LHCN-M2 (cell line): ENCODE measurements at places on chromosomes 16 and 17. TPM values are rescaled to one million over a fixed set of nuclear protein-coding genes. Genes with fewer than 3 reads are reported as not detected.
A peak's percentile ranks its signal among the peaks of the same experiment; 100 is the strongest.

DNA sequence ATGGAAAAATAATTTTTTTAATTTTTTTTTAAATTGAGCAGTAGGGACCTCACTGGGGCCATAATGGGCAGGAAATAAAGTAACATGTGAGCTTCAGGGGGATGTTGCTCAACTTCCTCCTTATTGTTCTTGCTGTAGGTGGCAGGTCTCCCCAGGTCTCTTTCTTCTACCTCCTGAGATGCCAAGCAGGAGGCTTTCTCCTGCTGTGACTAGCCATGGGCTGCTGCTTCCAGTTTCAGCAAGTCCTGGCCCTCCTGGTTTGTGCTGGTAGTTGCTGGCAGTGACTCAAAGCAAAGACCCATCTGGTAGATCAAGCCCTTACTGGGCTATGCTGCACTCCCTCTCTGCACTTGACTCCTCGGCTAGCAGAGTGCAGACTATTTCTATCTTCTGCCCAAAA, 2.3 kb downstream of the DPEP2NB start:
- DNase-seq: no peak

GRCh38 chr16:25020112-25020631, 5.0 kb upstream of the ARHGAP17 start:
- peak; percentile 67 for DNase-seq

DNA sequence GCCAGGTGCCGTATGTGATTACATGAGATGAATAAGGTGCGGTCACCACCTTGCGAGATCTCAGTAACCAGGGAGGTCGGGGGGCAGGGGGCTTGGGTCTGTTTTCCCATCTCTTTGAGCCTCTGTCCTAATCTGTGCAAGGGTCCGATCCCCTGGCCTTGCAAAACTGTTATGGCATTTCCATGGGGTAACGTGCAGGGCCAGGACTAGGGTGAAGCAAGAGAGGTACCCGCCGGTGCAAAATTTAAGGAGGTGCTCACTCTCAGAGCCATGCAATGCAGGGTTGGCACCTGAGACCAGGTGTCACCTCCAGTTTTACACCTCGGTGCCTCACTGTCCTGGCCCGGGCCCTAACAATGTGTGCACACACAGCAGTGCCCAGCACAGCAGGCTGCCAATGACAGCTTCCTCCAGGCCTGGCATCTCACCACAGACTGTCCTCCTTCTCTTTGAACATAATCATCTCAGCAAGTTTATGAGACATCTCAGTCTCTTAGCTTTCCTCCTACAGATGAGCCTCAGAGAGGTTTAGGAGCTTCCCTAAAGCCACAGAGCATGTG, 43.6 kb downstream of the C16orf95 start:
- DNase-seq: no peak

- peak; percentile 21 for DNase-seq
Measured at GRCh38 chr17:59790910-59791309, 83.5 kb downstream of the VMP1 start.

DNA sequence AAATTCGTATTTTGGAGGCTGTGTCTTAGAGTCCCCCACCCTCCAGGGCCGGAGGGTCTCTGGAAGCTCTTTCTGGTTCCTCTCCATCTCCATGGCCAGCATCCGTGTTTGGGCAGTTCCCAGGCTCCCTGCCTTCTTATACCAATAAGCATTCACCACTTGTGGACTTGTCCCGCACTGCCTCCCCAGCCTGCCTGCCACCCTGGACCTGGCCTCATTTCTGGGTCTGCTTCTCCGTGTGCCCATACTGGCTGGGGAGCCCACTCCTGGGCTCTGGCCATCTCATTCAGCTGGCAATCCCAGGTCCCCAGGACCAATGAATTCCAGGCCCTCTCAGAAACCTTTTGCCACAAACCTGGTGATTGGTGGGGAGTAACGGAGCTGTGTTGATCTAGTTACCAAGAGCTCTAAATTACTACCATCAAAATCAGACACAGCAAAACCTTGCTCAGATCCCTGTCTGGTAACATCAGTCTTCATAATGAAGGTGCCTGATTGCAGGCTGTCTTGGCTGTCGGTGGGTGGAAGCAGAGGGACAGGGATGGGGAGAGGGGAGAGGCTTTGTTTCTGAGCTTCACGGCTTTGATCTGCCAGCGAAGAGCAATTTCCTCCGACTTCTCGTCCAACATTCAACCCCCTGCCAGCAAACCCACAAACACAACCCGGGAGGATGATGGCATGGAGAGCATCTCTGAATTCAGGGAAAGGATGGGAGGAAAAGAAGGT, 27.7 kb upstream of the CRHR1 start:
- no peak for DNase-seq

DNA sequence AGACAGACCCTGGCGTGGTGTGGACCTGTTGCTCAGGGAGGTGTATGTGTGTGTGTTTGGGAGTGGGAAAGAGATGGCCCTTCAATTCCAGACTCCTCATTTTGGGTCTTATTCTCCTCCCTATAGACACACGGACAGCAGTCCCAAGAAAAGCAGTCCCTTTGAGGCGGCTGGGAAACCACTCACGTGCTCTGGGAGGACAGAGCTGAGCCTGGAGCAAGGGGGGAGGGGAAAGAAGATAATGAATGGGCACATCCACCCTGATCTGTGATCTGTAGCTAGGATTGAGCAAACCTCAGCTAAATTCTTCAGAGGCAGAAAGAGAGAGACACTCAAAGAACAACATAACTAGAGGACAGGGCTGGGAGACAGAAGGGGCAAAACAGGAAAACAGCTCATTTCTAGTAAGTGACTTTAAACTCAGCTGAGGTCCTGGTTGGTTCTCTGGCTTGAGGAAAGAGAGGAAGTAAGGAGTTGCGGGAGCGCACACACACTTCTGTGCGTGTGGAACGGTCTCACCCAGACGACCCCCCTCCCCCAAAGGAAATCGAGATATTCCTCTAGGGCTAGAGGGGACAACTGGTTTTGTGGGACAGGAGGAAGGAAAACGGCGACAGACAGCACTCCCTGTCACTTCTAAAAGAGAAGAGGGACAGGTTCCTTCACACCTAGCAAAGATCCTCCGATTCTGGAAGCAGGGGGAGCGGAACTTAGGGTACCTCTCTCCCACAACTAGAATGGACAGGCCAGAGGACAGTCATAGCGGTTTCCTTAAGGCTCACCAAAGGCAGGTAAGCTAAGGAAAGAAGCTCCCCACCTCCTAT, 658 bp downstream of the RAB5C start:
- no peak for DNase-seq

- peak; percentile 37 for DNase-seq
Measured at GRCh38 chr16:24723663-24724062, 5.8 kb upstream of the TNRC6A start.

GRCh38 chr17:59011975-59012374, 94.7 kb downstream of the TRIM37 start:
- no peak for DNase-seq

- DNase-seq: no peak
Measured at GRCh38 chr16:76346210-76346609, 69.0 kb downstream of the CNTNAP4 start.

DNA sequence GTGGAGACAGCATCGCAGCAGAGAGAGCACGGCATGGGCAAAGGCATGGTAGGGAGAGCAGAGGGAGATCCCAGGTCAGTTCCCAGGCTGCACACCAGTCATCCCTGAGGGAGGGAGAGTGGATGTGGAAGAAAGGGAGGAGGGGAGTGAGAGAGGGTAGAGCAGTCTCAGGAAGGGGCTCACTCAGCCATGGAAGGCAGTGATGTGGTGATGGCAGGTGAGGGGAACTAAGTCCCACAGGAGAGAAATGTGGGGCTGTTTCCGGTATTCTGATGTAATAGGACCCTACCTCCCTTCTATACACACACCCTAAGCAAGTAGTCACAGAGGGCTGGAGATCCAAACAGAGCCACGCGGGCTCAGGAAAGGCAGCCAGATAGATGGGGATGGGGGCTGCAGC, 500.3 kb upstream of the CDH11 start:
- no peak for DNase-seq

GRCh38 chr17:39223907-39224777, 1.6 kb downstream of the STAC2 start:
- DNase-seq: no peak

GRCh38 chr17:82255402-82255972, 18.0 kb downstream of the CSNK1D start:
- no peak for DNase-seq

GRCh38 chr16:17476414-17477259, 5.9 kb upstream of the XYLT1 start:
- DNase-seq: peak; percentile 38

GRCh38 chr16:14070555-14070876, 603 bp upstream of the MRTFB start:
- DNase-seq: no peak

GRCh38 chr16:52561910-52562741, 15.2 kb upstream of the TOX3 start:
- DNase-seq: no peak

DNA sequence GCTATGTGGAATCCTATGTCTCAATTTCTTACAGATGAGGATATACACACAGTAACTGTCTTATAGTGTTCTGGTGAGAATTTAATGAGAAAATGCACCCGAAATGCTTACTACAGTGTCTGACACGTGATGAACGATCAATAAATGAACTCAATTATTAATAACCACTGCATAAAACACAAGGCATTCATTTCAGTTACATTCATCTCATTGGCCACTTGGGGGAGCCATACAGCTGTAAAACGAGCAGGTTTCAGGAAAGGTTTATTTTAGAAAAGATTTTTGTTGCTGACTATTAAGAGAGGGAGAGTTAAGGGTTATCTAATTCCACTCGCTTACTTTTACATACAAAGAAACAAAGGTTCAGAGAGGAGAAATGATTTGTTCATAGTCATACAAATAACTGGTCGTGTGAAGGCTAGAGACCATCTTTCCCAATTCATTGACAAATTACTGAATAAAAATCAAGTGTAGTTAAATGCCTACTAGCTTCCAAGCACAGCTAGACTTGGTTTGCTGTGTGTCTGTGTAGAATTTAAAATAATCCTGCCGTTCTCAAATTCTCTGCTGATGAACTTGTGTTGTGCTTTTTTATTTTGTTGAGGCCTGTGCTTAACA, 160.1 kb downstream of the MAP2K4 start:
- peak; percentile 40 for DNase-seq

DNA sequence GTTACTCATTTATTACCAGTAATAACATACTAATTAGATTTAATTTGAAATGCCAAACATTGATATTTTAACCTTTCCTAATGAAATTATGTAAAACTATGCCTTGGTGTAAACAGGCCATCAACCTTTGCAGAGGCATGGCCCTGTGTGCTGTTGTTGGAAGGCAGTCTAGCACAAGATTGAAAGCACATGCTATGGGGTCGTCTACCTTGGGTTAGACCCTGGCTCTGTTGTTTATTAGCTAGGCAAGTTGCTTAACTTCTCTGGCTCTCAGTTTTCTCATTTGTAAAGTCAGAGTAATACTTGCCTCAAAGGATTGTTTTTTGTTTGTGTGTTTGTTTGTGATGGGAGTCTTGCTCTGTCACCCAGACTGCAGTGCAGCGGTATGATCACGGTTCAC, 9.4 kb upstream of the CDR2 start:
- no peak for DNase-seq

DNA sequence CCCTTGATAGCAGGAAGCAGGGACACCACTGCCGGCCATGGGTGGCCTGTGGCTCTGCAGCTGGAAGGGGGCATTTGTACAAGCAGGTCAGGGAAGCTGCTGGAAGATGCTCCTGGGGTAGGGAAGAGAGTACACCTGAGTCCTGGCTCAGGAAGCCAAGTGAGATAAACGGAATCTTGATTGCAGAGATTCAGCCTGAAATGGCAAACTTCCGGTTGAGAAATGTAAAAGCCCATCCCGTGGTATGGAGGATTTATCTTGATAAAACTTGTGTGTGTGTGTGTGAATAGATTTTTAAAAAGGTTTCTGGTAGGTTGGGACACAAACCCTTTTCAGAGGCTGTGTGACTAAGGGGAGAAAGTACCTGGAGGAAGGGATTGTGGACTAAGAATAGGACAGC, 29.6 kb downstream of the C17orf100 start:
- no peak for DNase-seq

DNA sequence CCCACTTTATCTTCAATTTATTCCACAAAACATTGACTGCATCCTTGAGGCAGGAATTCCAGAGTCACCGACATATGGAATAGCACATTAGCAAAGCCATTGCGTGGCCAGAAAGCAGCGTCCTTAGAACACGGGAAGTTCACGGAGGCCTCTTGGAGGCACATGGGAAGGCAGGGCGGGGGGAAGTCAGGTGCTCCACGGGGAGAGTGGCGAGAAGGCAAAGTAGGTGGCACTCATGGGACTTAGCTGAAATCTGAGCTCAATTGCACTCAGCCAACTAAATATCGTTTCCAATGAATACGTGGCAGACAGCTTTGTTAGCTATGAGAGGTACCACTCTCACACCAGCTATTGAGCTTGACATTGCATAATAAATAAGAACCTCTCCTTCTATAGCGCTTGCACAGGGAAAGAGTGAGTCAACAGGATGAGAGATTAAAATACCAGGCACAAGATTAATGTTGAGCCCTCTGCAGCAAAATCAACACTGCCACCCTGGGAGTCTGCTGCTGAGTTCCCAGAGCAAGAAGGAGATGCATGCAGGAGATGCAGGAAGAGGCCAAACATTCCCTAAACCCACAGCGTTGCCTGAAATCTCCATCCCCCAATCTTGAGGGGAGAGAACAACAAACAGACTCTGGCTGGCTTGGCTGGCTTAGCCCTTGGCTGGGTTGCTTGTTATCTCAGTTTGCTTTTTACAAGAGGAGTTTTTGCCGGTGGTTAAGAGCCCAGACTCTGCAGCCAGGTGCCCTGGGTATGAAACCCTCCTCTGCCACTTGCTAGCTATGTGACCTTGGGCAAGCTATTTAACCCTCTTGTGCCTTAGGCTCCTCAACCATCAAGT, 28.8 kb downstream of the ABCC12 start:
- DNase-seq: peak; percentile 99

- DNase-seq: no peak
Measured at GRCh38 chr16:11689031-11689840, 21.0 kb downstream of the SNN start.

GRCh38 chr16:88010343-88010967, 59.2 kb downstream of the BANP start:
- DNase-seq: peak; percentile 80

ZSCAN10 gene
- not detected in 2 replicates for total RNA-seq

P2RX5 gene
- total RNA-seq: 21.5 and 28.6 TPM in 2 replicates

CFAP119 gene
- 4.0 and 5.1 TPM in 2 replicates for total RNA-seq

CCL1 gene
- not detected in 2 replicates for total RNA-seq

C16orf96 gene
- 0.06 TPM in 1 of 2 replicates, not detected in the other for total RNA-seq

TAC4 gene
- not detected in 2 replicates for total RNA-seq

GGT6 gene
- total RNA-seq: not detected in 2 replicates

KRT27 gene
- not detected in 2 replicates for total RNA-seq

DPEP1 gene
- 0.46 TPM in 1 of 2 replicates, not detected in the other for total RNA-seq

MPP3 gene
- total RNA-seq: 4.1 and 6.7 TPM in 2 replicates

PMP22 gene
- 23.6 and 26.4 TPM in 2 replicates for total RNA-seq

CNTROB gene
- total RNA-seq: 35.7 and 36.5 TPM in 2 replicates

GJC1 gene
- total RNA-seq: 23.7 and 24.6 TPM in 2 replicates

PTGES3L gene
- 2.4 and 5.5 TPM in 2 replicates for total RNA-seq

SYT17 gene
- 0.45 TPM in 1 of 2 replicates, not detected in the other for total RNA-seq

ABCA10 gene
- total RNA-seq: not detected in 2 replicates

TRPV3 gene
- total RNA-seq: 0.71 and 1.3 TPM in 2 replicates

RNF222 gene
- total RNA-seq: not detected in 2 replicates
